ENCODE measurements at places on chromosomes 1 and 21.

DNA sequence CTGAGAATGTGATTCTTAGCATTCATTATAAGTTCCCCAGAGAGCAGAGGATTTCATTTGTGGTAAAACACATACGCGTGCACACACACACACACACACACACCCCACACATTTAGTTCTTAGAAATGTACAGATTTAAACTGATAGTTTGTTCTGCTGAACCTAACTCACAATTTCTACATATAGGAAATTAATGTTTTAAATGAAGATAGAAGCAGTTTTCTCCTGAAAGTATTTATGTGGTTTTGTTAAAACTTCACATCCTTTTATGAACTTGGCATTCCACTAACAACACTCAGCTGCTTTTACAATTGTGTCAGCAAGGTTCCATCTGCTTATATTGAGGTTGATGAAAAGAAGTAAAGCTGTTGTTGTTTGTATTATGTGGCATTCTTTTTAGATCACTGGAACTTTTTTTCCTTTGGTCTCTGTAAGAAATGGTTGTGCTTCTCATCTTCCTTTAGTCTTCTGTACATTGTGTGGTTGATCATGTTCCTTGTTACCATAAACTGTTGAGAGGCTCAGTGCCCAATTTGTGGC is 41.6 kb downstream of the AK4 start:
- no peak for DNase-seq

GRCh38 chr1:199463521-199464127 is 563.9 kb upstream of the NR5A2 start:
- peak; percentile 8 for DNase-seq

DNA sequence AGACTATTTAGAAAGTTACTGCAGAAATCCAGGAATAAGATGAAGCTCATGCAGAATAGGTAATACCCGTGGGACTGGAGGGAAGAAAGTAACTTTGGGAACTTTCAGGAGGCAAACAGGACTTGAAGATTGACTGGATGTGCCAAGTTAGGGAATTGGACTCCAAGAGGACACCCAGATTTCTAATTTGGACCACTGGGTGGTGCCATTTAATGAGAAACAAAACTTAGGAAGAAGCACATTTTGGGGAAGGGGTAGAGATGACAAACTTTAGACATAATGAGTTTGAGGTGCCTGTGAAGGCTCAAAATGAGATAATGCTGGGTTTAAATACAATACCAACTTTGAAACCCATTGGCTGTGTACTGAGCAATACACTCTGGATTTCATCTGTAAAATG is 3.3 kb upstream of the B4GALT3 start:
- DNase-seq, result peak; percentile 22

- no peak for DNase-seq
These were observed 711.2 kb downstream of the KCNT2 start for GRCh38 chr1:195897076-195897475.

DNA sequence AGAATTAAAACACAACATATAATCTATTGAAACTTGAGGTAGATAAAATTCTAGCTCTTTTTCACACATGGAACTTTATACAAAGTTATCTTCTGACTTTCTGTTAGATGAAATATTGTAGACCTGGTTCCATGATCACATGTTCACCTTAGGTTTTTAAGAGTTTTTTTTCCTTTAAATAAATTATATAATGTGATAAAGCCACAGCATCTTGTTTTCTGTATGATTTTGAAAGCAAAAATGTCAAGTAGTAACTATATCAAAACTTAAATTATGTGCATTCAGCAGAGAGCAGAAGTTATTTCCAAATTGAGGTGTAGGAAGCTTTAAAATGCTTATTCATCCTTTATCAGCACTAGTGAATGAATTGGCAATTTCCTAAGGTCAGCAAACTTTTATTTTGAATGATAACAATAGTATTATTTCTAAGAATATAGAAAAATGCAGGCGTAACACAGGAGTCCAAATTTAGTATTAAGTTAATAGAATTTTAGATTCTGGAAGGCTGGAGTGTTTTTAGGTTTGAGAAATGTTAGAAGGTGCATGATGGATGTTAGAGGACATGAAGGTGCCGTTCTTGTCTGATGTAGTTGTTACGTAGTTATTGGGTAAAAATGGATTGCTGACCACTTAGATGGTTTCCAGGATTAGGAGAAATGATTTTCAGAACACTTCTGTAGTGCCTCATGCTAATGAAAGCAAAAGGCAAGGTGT is 17.5 kb downstream of the BACH1 start:
- DNase-seq, result no peak

DNA sequence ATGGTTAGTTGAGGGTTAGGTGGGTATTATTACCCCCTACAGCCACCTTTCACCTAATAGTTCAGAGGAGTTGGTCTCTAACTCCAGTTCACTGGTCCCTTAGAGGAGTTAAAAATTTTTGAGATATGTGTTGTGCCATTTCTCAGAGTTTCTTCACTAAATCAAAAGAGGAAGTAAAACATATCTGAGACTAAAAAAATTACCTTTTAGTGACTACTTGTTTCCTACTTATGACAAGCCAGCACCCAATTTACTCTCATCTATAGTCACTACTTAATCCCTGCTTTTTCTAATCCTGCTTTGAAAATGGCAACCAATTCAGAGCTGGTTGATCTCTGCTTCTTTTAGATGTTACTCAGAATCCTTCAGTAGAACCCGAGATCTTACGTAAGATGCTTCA is 1316.8 kb upstream of the B3GALT2 start:
- no peak for DNase-seq

- no peak for DNase-seq
These were observed 24.6 kb downstream of the RALGPS2 start for GRCh38 chr1:178749581-178750166.

DNA sequence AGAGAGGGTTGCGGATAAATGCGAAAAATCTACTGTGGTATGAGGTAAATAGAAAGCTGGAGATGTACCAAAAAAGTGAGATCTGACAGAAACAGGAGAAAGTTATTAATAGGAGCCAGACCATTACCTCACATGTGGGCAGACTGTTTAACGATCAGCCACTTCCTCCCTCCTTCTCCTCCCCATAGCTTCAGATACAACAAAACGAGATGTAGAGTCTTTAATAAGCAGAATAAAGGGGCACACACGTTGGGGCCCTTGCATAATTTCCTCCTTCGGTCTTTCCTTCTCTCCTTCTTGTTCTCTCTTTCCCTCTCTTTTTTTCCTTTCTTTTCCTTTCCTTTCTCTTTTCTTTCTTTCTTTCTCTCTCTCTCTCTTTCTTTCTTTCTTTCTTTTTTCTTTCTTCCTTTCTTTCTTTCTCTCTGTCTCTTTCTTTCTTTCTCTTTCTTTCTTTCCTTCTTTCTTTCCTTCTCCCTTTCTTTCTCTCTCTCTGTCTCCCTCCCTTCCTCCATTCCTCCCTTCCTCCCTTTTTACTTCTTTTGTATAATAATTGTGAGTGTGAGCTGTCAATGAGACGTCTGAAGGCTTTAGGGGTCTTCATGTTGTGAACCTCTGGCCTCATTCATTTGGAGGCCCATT is 242.1 kb downstream of the GRIK1 start:
- no peak for DNase-seq

- no peak for DNase-seq
These were observed 2.0 kb downstream of the PRMT6 start for GRCh38 chr1:107058245-107059032.

DNA sequence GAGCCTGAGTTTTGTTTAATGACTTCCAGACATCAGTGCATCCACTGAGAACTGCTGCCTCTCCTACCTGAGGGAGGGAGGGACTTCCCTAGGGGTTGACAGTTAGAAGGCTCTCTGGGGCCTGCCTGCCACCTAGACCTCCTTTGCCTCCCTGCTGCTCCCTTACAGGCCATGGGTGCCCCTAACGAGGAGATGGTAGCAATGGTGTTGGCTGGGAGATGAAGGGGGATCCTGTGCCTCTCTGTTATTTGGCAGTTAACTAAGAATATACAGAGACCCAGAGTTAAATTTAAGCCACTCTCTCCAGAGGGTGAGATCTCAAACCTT is 66.1 kb downstream of the UBE2U start:
- no peak for DNase-seq

- no peak for DNase-seq
These were observed 4.2 kb upstream of the KLHDC8A start for GRCh38 chr1:205360891-205361290.

DNA sequence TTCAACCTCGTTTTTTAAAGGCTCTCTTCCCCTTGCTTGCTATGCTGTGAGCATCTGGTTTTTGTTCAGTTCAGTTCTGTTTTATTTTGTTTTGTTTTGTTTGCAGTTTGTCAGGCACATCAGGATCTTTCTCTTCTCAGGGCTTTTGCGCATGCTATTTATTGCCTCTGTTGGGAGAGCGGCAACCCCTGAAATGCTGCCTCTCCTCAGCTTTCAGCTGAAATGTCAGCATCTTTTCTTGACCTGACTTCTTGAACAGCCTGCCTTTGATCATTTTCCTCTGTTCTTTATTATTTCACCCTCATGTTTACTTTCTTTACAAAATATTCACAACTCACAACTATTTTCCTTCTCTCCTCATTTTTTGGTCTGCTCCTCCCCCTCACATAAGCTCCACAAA is 50.4 kb upstream of the RC3H1 start:
- no peak for DNase-seq

- DNase-seq, result no peak
These were observed 174.3 kb upstream of the DPT start for GRCh38 chr1:168903237-168903830.
